HuH-7 (cell line): ENCODE measurements at places on chromosomes 12 and 14.

- DNase-seq = no peak
Observed at GRCh38 chr12:25322351-25322750, 71.6 kb upstream of the KRAS start.

- no peak for DNase-seq
Observed at GRCh38 chr14:104451474-104451873, 128.1 kb upstream of the C14orf180 start.

- DNase-seq = no peak
Observed at GRCh38 chr12:120262852-120263747, 2.4 kb downstream of the PXN start.

DNA sequence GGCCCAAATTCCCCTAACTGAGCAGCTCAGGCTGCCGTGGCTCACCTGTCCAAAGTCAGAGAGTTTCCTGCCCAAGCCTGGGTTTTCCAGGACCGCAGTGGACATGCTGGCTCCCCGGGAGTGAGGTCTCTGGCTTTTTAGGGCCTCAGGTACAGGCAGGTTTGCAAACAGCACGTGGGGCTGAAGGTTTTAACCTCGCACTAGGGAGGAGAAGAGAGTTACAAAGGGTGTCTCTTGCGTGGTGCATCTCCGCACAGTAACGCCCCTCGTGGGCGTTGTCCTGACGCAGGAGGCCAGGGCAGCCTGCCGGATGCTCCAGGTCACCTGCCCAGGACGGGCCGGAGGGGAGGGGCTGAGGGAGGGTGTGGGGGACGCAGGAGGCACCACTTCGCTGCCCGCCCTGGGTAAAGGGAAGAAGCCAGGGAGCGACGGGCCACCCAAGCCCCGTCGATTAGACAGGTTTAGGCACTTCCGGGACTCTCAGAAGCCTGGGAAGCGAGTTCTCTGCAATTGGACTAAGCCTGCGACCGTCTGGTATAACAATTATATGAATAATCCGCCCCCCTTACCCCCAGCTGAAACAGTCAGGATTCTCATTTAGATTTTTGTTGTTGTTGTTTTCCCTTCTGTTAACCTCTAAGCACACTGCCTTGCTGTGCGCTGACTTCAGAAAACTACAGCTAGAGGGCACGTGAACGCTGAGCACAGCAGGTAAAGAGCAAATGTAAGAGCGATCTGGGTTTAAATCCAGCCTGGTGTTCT is at the start of gene PAH:
PAH (minus strand) TSS at position 219 of the 762 bp plus-strand sequence; CDS start at position 105, 114 bp downstream.
- DNase-seq = peak; percentile 68

DNA sequence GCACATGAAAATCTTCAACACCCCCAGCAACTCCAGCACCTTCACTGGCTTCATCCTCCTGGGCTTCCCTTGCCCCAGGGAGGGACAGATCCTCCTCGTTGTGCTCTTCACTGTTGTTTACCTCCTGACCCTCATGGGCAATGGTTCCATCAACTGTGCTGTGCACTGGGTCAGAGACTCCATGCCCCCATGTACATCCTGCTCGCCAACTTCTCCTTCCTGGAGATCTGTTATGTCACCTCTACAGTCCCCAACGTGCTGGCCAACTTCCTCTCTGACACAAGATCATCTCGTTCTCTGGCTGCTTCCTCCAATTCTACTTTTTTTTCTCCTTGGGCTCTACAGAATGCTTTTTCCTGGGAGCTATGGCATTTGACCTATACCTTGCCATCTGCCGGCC is 11.5 kb upstream of the OR11G2 start:
- DNase-seq = no peak

DNA sequence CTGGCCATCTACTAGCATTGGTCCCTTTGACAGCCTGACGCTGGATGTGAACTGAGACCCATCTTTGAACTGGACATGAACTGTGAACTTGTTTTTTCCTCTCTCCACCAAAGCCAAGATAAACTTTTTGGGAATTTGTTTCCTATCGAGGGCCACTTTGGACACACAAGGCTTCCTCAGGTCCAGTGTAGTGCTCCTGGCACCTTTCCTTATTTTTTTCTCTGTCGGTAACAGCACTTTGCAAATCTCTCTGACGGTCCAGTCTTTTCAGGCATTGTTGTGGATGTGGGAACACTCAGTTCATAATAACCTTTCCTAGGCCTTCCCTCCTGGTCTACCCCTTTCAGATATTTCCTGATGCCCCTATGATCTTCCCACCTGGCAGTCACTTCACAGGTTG is 5.0 kb downstream of the KCNA1 start:
- no peak for DNase-seq

DNA sequence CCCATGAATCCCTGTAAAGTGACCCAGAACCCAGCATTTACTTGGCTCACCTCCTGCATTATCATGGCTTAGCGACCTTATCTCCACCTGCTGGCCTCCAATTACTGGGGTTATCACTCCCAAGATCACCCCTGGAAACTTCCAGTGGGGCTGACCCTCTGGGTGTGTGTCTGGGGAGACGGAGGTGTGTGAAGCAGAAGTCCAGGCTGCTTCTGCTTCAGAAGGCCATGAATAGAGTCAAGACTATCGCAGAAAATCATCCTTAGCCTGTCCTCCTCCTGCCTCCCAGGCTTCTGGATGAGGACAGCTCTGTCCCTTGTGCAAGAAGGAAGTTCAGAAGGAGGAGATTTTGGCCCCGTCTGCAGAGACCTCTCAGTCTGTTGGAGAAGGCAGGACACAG is 408 bp upstream of the KRT72 start:
- DNase-seq = no peak

GRCh38 chr14:38808734-38809455 is 294.1 kb downstream of the SEC23A start:
- no peak for DNase-seq

DNA sequence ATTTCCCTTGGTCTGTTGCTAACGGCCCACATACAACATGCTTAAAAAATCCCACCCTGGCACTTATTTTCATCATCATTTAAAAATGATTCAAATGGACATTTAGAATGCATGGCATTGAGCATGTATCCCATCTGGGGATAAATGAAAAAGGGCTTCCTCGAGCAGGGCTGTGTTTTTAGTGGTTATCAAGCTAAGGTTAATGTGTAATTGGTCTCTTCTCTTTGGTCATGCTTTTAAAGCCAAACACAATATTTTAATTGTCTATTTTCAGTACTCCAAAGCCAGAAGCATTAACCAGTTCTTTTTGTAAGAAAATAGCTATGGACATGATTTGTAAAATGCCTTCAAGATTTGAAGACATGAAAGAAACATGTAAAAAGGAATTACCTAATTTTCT is 1.9 kb upstream of the TRHDE start:
- DNase-seq = no peak

DNA sequence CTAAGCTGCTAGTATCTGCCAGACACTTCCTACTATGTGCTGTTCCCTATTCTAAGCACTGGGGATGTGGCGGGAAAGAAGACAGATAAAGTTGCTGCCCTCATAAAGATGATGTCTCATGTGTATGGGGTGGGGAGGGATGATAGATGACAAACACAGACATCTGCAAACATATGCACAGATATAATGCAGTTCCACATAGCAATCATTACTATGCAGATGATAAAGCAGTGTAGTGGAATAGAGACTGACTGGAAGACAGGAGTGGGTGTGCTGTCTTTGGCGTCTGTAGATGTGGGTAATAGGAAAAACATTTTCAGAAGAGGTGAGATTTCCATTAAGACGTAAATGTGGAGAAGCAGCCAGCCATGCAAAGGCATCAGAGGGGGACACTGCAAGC is 243.6 kb downstream of the DPY19L2 start:
- DNase-seq = no peak

GRCh38 chr12:76866726-76867125 is 12.1 kb downstream of the CSRP2 start:
- no peak for DNase-seq

GRCh38 chr14:28751467-28752058 is 15.0 kb upstream of the FOXG1 start:
- DNase-seq = no peak

DNA sequence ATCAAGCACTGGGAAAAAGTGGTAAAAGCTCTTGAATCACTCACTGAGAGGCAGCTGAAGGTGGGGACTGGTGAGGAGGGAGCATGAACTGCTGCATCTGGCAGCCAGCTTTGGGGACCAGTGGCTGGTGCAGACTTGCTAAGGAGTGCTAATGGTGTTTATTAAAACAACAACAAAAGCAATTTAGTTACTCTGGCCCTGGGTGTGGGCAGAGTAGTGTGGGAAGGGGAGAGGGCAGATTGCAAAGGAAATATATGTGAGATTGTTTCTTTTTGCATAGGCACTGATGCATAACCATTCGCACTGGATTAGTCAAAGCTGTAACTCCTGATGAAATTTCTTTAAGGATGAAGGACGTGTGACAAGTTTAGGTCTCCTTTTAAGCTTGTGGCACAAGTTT is 8.1 kb downstream of the TXNRD1 start:
- no peak for DNase-seq

DNA sequence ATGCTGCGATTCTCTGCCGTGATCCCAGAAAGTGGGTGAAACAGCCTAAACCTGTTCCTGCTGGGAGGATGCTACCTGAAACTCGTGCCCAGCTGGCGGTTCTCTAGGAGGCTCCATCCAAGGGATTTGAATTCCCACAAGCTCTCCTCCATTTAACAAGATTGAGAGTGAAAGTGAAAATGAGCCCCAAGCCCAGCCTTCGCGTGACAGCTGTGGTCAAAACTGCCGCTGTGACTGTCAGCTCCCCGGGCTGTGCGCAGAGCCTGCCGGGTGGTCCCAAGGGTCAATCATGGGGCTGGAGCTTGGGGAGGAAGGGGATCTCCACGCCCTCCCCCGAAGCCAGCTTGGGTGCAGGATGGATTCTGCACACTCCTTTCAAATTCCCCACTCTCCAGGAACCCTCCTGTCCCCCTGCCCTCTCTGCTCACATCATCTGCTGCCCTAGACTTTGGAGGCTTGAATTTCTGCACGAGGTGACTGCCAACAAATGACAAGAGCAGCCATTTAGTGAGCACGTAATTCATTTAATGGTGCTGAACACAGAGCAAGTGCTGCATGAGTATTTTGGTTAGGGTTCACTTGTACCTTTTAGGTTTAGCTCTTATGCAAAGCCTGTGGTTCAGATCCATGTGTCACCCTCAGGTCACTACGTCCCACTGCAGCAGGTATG is 5.3 kb downstream of the ASB2 start:
- no peak for DNase-seq

DNA sequence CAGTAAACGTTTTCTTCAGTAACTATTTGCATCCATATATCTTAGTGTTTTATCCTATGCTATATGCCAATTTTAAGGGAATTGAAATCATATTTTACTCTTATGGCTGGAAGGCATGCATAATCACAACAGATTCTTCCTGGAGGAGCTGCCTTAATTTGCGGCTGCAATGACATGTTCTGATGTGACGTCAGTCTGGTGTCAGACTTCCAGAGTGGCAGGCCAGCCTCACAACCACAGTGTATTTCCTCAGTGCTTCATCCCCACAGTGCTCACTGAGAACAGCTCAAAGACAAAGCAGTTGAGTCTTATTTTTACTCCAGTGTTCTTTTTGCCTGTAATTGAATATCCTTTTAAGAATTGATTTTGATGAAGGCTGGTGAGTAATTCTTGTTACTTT is 107.1 kb downstream of the PLEKHA5 start:
- DNase-seq = no peak

DNA sequence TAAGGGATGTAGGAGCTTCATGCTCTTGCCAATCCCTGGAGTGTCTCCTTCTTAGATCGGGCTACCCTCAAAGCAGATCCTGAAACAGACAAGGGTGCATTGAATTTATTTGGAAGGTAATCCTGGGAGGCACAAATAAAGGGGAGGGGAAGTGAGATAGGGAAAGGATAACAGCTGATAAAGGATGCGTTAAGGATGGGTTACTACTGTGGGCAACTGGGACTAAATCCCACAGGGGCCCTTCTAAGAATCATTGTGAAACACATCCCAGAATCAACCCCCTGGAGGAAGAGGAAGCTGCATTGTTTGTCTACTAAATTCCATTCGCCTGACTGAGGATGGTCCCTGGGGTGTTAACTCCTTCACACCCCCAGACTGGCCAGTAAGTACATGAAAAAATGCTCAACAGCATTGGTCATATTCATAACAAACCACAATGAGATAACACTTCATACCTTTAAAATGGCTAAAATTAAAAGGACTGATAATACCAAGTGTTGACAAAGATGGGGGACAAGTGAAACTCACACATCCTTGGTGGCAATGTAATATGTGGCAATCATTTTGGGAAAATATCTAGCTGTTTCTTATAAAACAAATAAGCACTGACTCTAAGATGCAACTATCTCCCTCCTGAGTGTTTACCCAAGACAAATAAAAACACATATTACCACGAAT is 37.0 kb upstream of the CMKLR1 start:
- DNase-seq = no peak

- DNase-seq = peak; percentile 41
Observed at GRCh38 chr12:51028126-51028812, 2.1 kb upstream of the SLC11A2 start.

DNA sequence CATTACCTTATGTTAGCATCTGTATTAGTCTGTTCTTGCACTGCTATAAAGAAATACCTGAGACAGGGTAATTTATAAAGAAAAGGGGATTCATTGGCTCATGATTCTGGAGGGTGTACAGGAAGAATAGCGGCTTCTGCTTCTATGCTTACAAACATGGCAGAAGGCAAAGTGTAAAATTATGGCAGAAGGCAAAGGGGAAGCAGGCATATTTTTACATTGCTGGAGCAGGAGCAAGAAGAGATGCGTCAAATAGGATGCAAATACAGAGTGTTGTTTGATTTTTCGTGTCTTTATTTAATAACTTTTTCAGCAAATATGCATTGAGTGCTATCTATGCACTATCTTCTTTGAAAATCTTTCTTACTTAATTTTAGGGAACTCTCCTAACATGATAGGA is 210.7 kb upstream of the SSTR1 start:
- DNase-seq = no peak

- DNase-seq = no peak
Observed at GRCh38 chr14:93643127-93643526, 145.2 kb downstream of the PRIMA1 start.

DNA sequence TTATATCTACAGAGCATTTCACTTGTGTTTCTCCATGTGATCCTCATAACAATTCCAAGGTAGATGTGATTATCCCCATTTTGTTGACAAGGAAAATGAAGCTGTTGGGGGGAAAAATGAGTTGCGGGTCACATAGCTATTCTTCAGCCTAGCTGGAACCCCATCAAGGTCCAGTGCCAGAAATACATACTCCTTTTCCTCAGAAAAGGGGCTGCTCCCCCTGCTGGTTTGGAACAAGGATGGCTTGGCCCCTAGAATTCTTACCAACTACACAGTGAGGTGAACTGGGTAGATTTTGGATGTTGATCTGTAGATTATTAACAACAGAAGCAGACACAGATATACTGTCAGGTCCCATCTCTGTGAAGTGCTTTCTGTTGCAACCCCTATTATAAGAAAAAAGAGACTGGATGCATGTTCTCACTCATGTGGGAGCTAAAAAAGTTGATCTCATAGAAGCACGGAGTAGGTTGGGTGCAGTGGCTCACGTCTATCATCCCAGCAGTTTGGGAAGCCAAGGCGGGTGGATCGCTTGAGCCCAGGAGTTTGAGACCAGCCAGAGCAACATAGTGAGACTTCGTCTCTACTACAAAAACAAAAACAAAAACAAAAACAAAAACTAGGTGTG is 8.9 kb downstream of the IKZF4 start:
- DNase-seq = peak; percentile 90

GRCh38 chr12:132638541-132639408 is 20.2 kb downstream of the P2RX2 start:
- DNase-seq = peak; percentile 84

- DNase-seq = no peak
Observed at GRCh38 chr12:2640709-2641108, 154.1 kb upstream of the FKBP4 start.

- DNase-seq = no peak
Observed at GRCh38 chr14:97025722-97026121, 228.5 kb downstream of the VRK1 start.
